ENCODE measurements at places on chromosomes 2 and 18.

GRCh38 chr2:240567137-240567871 is 980 bp upstream of the RNPEPL1 start:
- peak; percentile 14 for DNase-seq

- DNase-seq = no peak
These were observed 160.8 kb upstream of the CAVIN2 start for GRCh38 chr2:192007581-192008228.

- DNase-seq = no peak
These were observed 24.9 kb downstream of the TWIST2 start for GRCh38 chr2:238872628-238873380.

DNA sequence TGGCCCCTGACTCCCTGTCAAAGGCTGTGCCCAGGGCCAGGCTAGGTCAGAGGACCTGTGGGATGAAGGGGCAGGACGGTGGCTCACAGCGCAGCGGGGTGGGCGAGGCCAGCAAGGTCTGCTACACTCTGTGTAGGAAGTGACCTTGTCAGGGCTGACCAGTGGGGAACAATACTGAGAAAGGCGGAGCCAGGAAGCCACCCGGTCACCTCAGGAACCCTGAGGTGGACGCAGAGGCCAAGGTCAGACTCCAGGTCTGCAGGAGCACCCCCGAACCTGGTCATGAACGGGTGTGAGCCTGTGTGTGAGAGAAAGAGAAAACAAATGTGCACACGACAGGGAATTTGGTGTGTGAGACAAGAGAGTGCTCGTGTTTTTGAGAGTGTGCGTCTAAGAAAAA is 72.3 kb downstream of the SMAD7 start:
- DNase-seq = no peak

- DNase-seq = no peak
These were observed 808.9 kb downstream of the LRRTM4 start for GRCh38 chr2:76713312-76713711.

GRCh38 chr2:9748577-9748976 is 94.7 kb upstream of the TAF1B start:
- no peak for DNase-seq

DNA sequence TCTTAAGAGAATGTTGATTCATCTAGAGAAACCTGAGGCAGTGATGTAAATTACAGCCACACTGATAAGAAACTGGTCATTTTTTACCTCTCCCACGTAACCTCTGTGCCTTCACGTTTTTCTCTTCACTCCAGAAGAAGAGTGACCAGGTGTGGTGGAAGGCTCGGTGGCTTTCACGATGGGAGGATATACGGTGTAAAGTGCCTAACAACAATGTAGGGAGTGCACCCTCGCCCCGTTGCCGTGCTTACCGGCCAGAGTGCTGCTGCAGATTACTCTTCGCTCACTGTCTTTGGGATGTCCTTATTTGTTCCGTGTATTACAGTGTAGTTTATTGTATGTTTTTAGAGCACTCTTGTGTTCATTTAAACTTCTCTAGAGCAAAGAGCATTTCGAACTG is 46.5 kb downstream of the NCK2 start:
- DNase-seq = no peak

- DNase-seq = no peak
These were observed 546 bp downstream of the CHPF start for GRCh38 chr2:219542931-219543595.

DNA sequence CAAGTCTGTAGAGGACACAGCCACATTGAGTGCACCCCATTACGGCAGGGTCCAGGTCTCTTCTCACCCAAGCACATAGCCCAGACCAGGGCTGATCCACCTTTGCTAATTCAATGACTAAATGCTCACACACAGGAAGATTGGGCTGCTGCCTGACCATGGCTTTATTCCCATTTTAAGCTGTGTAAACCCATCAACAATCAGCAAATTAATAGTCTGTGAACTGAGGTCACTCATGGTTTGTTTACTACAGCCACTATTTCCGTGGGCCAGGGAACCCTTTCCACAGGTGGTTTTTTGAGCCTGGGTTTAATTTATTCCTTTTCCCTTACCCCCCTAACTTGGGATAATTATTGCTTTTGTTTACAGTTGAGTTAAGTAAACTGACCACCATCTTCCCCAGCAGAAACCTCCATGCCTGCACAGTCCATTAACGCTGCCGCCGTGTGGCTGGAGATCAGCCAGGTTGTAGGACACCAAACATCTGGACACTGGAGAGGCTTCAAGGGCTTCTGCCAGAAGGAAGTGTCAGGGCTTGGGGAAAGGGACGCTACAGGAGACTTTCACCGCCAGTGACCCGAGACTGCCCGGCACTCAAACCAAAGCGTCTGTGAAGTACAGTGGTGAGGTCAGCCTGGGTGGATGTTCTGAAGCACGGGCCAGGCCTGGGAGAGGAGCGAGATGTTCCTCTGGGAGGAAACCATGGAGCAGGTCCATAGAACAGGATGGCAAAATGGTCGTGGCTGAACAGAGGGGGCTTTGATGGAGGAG is 282.9 kb downstream of the DYSF start:
- no peak for DNase-seq

GRCh38 chr2:119790466-119790865 is 30.7 kb downstream of the PTPN4 start:
- DNase-seq = no peak

Data from mesothelial cell of epicardium (in vitro differentiated cells).